Left ventricle myocardium inferior (tissue), 1 donor: ENCODE measurements at places on chromosomes 7 and 10.

- no peak for DNase-seq
Observed at GRCh38 chr7:144908324-144908723, 72.5 kb upstream of the TPK1 start.

- no peak for DNase-seq
Observed at GRCh38 chr10:24944512-24945255, 7.7 kb downstream of the PRTFDC1 start.

- no peak for DNase-seq
Observed at GRCh38 chr7:107104801-107105200, 60.3 kb downstream of the PRKAR2B start.

DNA sequence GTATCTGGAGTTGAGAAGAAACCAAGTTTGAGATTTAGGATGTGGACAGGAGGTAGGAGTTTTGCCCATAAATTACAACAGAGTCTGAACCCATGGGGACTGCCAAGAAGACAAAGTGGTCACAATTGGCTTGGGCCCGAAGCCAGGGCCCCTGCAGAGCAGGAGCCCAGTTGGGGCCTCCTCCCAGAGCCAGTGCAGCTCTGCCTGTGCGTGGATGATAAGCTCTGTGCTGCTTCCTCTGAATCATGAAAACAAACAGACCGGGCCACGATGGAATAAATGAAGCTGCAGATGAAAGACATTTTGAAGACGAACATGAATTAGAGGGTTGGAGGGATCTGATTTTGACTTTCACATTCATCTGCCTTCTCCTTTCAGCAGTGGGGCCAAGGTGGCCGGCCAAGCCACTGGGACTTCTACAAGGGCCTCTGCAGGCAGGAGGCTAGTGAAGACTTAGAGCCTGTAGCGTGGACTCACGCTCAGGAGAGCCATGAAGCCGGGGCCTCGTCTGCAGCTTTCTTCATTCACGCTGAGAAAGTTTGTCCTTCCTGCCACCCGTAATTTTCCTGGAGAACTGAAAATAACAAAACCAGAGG is 156.8 kb upstream of the LYZL1 start:
- DNase-seq = peak; percentile 29

DNA sequence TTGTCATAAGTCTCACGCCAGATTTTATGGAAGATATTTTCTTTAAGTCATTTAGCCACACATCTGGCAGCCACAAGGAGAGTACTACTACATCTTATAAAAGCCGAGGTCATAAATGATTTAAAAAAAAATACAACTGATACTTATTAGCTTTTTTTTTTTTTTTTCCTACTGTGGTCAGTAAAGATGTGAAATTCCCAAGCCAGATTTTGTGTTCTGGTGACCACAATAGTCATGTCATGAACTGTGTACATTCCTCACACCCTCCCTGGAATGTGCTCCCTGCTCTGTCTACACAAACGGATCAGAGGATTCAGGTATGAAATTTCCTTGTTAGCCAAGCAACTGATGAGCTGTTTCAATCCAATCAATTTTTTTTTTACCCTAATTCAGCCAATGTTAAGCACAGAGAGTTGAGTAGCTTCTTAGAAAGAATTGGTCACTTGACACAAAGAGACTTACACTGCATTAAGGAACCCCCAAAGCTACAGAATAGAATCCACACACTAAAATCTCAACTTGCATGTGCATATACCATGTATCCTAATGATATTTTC is 54.7 kb downstream of the CHRM2 start:
- DNase-seq = no peak
